ENCODE measurements at places on chromosomes 4 and X.

GRCh38 chr4:16896881-16897750 is 1.3 kb downstream of the LDB2 start:
- H3K4me1 ChIP-seq = peaks cover 33% of the 10 kb centered on the region
- H3K27me3 ChIP-seq = peaks cover 25% of the 10 kb centered on the region

DNA sequence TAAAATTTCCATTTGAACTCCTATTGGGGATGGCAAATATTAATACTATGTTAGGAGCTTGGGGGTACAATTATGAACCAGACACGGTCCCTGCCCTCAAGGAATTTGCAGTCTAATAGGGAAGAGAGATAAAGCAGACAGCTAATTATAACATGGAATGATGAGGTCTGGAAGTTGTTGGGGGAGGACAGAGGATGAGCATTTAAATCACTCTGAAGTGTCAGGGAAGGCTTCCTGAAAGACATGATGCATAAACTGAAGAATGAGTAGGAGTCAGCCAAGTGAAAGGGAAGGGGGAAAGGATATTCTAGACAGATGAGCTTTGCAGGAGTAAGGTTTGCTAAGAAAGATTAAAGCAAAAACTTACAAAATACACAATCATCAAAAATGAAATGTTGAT is 15.9 kb downstream of the PLAC1 start:
- no peaks in the 10 kb centered on the region for H3K27me3 ChIP-seq
- DNase-seq = no peak
- H3K36me3 ChIP-seq = no peaks in the 10 kb centered on the region
- no peaks in the 10 kb centered on the region for H3K4me1 ChIP-seq

DNA sequence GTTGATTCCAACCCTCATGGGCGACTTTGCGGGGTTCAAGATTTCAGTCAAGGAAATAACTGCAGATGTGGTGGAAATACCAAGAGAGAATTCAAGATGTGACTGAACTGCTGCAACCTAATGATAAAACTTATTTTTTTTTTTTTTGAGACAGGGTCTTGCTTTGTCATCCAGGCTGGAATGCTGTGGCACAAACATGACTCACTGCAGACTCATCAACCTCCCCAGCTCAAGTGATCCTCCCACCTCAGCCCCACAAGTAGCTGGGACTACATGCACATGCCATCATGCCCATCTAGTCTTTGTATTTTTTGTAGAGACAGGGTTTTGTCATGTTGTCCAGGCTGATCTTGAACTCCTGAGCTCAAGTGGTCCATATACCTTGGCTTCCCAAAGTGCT is 19.5 kb upstream of the WDFY3 start:
- no peak overlapping the region for H3K27ac ChIP-seq
- no peak for DNase-seq
- H3K36me3 ChIP-seq = peaks cover 12% of the 10 kb centered on the region
- no peaks in the 10 kb centered on the region for H3K4me1 ChIP-seq
- H3K27me3 ChIP-seq = no peaks in the 10 kb centered on the region

DNA sequence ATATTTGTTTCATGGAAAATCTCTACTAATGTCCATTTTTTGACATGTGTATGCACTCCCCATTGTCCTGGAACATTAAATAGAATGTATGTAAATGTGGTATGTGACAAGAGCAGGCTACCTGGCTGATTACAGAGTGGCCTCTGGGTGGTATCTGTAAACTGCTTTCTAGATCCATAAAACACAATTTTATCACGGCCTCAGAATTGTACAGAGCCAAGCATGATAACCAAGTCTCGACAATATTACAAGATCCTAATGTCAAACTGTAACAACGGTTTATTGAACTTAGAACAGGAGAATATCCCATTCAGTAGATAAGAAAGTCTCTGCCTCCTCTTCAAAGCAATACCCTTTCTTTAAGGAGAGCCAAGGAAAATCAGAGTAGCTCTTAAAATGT is 212.4 kb downstream of the PCDH7 start:
- no peaks in the 10 kb centered on the region for H3K27me3 ChIP-seq
- H3K4me1 ChIP-seq = no peaks in the 10 kb centered on the region
- H3K36me3 ChIP-seq = no peaks in the 10 kb centered on the region
- no peak overlapping the region for H3K4me3 ChIP-seq
- no peak for DNase-seq
- no peak overlapping the region for H3K27ac ChIP-seq

GRCh38 chrX:42384956-42385355 is 393.0 kb downstream of the PPP1R2C start:
- H3K27ac ChIP-seq = no peak overlapping the region
- no peak for DNase-seq
- H3K36me3 ChIP-seq = no peaks in the 10 kb centered on the region
- no peaks in the 10 kb centered on the region for H3K4me1 ChIP-seq
- H3K27me3 ChIP-seq = no peaks in the 10 kb centered on the region
- H3K4me3 ChIP-seq = no peak overlapping the region

DNA sequence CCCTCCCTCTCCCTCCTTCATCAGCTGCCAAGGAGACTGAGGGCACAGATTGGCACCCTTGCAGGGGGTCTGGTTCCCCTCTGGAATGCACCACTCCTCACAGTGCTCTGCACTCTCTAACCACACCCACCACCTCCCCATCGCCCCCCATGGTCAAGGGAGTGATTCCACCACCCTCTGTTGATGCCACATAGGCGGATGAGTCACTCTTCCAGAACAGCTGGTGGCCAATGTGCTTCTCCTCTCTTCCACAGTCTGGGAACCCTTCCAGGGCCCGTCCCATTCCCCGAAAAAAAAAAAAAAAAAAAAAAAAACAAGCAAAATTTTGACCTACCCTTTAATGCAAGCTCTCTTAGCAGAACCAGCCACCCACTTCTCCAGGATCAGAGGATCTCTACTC is 341.3 kb upstream of the KLF3 start:
- H3K4me3 ChIP-seq = no peak overlapping the region
- peak; percentile 33 for DNase-seq
- peak overlapping the region; percentile 14 for H3K27ac ChIP-seq
- no peaks in the 10 kb centered on the region for H3K27me3 ChIP-seq
- H3K4me1 ChIP-seq = peaks cover 24% of the 10 kb centered on the region

DNA sequence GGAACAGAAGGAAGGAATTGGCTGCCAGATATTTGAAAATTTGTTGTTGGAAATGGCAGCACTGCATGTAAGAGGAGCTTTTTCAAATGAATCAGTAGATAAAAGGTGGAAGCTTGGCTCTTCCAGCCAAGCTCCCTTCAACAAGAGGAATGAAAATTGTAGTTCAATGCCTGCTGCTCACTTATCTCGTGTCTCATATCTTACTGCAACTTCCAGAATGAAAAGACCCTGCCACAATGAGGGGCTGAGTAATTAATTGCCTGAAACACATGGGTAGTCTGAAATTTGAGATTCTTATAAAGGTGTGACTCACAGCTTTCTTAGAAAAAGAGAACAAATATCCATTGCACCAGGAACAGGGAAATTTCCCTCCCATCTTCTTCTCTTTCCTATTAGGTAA is 53.0 kb downstream of the HAND2 start:
- no peak overlapping the region for H3K4me3 ChIP-seq
- H3K36me3 ChIP-seq = no peaks in the 10 kb centered on the region
- DNase-seq = no peak

DNA sequence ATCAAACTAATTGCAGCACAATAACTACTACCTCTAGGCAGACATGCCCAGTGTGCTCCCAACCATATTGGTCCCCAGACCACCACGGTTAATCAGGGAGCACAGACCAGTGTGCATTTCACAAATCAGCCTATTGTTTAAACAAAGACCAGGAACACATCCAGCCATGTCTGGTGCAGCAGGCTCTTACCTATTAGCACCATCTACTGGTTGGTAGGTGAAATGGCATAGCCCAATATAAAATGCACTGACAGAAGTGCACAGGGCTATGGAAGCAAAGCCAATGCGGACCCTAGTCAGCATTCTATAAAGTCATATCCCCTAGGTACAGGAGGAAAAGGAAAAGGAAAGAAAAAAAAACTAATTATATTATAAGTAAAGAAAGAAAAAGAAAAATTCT is 15.5 kb upstream of the CYLC1 start:
- H3K36me3 ChIP-seq = no peaks in the 10 kb centered on the region
- H3K4me3 ChIP-seq = no peak overlapping the region
- H3K4me1 ChIP-seq = no peaks in the 10 kb centered on the region
- H3K27me3 ChIP-seq = no peaks in the 10 kb centered on the region

DNA sequence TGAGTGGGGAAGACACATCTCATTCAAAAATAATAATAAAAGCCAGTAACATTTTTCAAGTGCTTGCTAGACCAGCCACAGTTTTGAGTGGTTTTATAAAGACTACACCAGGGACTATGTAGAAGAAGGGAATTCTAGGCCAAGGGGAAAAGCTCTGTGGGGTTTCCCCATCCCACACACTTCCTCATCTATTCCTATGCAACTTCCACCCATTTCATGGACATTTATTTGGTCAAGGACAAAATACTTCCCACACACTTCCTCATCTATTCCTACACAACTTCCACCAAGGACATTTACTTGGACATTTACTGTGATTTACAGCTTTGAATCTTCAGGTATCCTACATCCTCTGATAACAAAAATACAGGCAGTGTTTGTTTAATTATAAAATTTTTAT is 86.5 kb upstream of the KLF3 start:
- no peaks in the 10 kb centered on the region for H3K4me1 ChIP-seq
- H3K36me3 ChIP-seq = no peaks in the 10 kb centered on the region
- no peak overlapping the region for H3K4me3 ChIP-seq

DNA sequence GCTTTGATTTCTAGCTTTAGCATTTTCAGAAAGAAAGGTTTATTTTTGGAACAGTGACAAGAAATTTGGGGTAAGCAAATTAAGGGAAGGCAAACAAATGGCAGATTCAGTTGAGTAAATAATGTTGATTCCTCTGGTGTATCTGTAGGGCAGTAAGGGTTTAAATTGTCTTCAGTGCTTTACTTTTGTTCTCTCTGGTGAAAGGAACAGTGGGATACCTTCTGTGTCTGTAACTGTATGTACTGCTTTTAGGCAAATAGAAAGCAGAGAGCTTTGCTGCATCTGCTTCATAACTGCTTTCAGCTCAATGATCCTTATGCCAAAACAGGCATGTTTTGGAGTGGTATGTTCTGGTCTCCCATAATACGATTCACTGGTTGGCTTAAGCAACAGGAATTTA is 932.1 kb upstream of the SLIT2 start:
- H3K36me3 ChIP-seq = no peaks in the 10 kb centered on the region
- H3K4me1 ChIP-seq = no peaks in the 10 kb centered on the region
- H3K4me3 ChIP-seq = no peak overlapping the region
- DNase-seq = no peak
- H3K27me3 ChIP-seq = no peaks in the 10 kb centered on the region

Measured in left ventricle myocardium inferior (tissue), 1 donor.